ENCODE measurements at places on chromosomes 3 and 15. TPM values are rescaled to one million over a fixed set of nuclear protein-coding genes. Genes with fewer than 3 reads are reported as not detected.
A peak's percentile ranks its signal among the peaks of the same experiment; 100 is the strongest.

IL12A gene
- total RNA-seq: 0.60 TPM

TRANK1 gene
- total RNA-seq: 9.3 TPM

ZNF80 gene
- total RNA-seq: not detected

TMA7 gene
- total RNA-seq: 380 TPM

DNA sequence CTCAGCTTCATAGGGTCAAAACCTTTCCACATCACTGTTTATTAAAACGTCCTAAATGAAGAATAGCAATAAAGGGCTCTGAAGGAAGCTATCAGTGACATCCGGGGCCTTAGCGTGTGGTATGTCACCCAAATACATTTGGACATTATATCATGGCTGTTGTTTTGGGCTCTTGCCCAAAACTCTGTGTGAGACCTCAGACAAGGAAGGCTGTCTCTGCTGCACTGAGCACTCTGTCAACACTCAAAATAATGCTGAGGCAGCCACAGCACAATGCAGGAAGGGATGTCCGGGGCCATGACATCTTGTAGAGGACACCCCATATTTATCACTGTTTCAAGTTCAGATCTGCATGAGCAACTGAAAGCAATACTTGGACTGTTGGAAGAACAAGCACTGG is 293.8 kb upstream of the WNT5A start:
- H3K27me3 ChIP-seq: no peaks in the 10 kb centered on the region
- no peak for DNase-seq
- H3K4me3 ChIP-seq: no peak overlapping the region
- H3K27ac ChIP-seq: no peak overlapping the region

GRCh38 chr3:37279236-37279635 is 104.9 kb upstream of the LRRFIP2 start:
- H3K36me3 ChIP-seq: no peaks in the 10 kb centered on the region
- H3K27me3 ChIP-seq: no peaks in the 10 kb centered on the region
- no peaks in the 10 kb centered on the region for H3K4me1 ChIP-seq
- no peak overlapping the region for H3K27ac ChIP-seq
- DNase-seq: no peak
- no peak overlapping the region for H3K4me3 ChIP-seq

GRCh38 chr3:45987368-45988291 is 8.0 kb downstream of the FYCO1 start:
- peaks cover 63% of the 10 kb centered on the region for H3K4me1 ChIP-seq
- no peak for DNase-seq
- H3K27me3 ChIP-seq: no peaks in the 10 kb centered on the region

GRCh38 chr3:64848822-64849221 is 161.0 kb upstream of the ADAMTS9 start:
- no peaks in the 10 kb centered on the region for H3K4me1 ChIP-seq
- no peaks in the 10 kb centered on the region for H3K36me3 ChIP-seq
- no peak overlapping the region for H3K27ac ChIP-seq

DNA sequence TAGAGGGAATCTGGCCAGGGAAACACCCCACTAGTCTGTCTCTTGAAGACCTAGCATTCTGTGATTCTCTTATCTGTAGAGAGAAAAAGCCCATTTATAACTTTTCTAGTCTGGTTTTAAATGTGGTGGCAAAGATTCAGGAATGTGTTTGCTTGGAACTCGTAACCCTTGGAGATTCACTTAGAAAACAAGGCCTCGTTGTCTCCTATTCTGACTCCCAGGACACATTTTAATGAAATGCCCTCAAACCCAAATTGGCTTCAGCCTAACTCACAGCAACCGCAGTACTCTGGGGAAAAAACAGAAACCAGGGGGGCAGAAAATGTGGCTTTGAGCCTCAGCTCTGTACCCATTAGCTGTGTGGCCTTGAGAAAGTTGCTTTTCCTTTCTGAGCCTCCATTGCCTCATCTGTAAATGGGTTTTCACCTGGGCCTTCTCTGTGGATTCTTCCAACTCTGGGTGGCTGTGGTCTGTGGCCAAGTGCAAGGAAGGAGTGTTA is 36.5 kb downstream of the RPLP1 start:
- H3K4me1 ChIP-seq: peaks cover 67% of the 10 kb centered on the region
- H3K27ac ChIP-seq: peak overlapping the region; percentile 73
- no peaks in the 10 kb centered on the region for H3K27me3 ChIP-seq
- no peak overlapping the region for H3K4me3 ChIP-seq
- DNase-seq: peak; percentile 22
- no peaks in the 10 kb centered on the region for H3K36me3 ChIP-seq

- no peaks in the 10 kb centered on the region for H3K4me1 ChIP-seq
- no peaks in the 10 kb centered on the region for H3K36me3 ChIP-seq
- no peak overlapping the region for H3K4me3 ChIP-seq
- no peak for DNase-seq
- H3K27ac ChIP-seq: no peak overlapping the region
- H3K27me3 ChIP-seq: no peaks in the 10 kb centered on the region
Measured at GRCh38 chr3:25854635-25855034, 64.7 kb downstream of the OXSM start.

DNA sequence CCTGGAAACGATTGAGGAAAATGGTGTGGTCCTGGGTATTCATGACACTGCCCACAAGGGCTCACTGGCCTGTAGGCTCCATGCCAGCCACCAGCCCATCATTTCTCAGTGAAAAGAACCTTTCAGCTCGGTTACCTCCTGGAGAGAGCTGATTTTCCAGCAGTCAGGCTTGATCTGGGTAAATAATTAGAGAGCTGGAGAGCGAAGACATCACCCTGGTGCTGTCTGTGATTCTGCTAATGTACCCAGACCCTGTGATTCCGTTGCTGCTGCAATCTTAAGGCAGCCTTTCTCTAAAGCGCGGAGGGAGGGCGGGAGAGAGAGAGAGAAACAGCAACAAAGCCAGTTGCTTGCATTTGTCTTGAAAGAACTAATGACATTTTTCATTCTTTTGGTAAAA is 221.9 kb upstream of the TOPAZ1 start:
- H3K4me1 ChIP-seq: peaks cover 13% of the 10 kb centered on the region
- H3K27me3 ChIP-seq: no peaks in the 10 kb centered on the region
- H3K36me3 ChIP-seq: no peaks in the 10 kb centered on the region

DNA sequence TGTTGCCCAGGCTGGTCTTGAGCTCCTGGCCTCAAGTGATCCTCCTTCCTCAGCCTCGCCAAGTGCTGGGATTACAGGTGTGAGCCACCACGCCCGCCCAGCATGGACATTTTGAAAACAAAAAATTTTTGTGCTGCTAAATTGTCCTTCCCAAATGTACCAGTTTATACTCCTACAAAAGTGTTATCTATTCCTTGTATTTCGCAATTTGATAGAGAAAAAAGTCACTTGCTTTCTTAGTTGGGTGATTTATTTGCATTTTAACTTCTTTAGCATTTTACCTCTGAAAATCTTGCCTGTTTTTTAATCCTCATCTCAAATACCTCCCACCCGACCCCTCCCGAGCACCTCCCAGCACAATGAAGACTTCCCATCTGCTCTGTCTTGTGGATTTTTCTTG is 46.8 kb downstream of the PDE8A start:
- H3K4me3 ChIP-seq: no peak overlapping the region
- no peak overlapping the region for H3K27ac ChIP-seq
- H3K36me3 ChIP-seq: no peaks in the 10 kb centered on the region
- no peaks in the 10 kb centered on the region for H3K27me3 ChIP-seq
- no peaks in the 10 kb centered on the region for H3K4me1 ChIP-seq

GRCh38 chr3:53804697-53805462 is 41.3 kb downstream of the CHDH start:
- no peak for DNase-seq
- no peak overlapping the region for H3K27ac ChIP-seq
- H3K4me3 ChIP-seq: no peak overlapping the region
- H3K27me3 ChIP-seq: no peaks in the 10 kb centered on the region
- H3K4me1 ChIP-seq: peaks cover 5% of the 10 kb centered on the region

All from tibial nerve (tissue), 4 donors.